ENCODE measurements at places on chromosomes 2 and 18.

GRCh38 chr18:49565612-49566011 lies 3.8 kb downstream of the LIPG start:
- no peak for DNase-seq

DNA sequence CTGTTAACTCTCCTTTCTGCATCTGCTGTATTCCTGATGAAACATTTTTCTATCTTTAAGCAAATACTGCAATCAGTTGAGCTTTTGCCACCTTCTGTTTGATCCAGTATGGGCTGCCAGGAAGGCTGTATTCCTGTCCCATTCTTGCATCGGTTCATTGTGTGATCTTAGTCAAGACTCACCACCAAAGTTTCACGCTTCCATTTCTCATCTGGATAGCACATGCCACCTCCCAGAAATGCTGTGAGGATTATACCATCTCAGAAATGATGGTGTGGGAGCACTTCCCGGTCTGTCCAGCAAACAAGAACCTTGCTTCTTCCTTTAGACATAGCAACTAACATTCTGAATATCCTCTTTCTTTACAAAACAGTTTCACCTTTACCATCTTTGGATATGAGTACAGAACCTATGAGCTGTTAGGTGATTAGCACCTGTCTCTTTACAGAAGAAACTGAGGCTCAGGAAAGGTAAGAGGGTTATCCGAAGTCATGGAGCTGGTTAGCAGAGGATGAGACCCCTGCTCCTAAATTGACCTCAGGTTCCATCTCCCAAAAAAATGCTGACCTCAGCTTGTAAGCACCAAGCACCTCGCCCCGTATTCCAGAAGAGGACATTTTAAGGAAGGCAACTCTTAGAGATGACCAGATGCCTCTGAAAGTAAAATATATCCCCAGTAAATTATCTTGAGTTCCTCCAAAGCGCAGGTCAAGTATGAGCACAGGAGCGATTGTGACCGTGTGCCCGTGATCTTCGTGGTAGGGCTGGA lies 56.8 kb downstream of the FEZ2 start:
- no peak for DNase-seq

GRCh38 chr2:127968610-127969339 lies 59.1 kb downstream of the SAP130 start:
- no peak for DNase-seq

GRCh38 chr2:145116834-145117725 lies 597.2 kb upstream of the ZEB2 start:
- DNase-seq, result no peak

GRCh38 chr2:52884761-52885352 lies 882.7 kb upstream of the CHAC2 start:
- DNase-seq, result no peak

DNA sequence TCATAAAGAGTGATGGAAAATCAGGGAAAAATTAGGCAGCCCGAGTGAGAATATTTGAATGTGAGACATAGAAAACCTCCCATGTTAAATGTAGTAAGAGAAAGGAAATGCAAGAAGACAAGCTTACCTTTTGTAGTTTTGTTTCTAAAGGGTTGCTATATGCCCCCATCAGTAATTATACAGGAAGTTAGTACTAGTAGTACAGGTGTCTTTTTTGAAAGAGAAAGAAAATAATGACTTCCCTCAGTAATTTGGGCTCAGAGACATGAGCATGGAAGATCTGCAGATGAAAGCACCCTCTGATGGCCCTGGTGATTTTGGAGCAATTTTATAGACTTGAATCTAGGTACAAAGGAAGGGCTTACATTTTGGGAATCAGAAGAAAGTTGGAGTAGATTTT lies 80.8 kb downstream of the RHBDD1 start:
- no peak for DNase-seq

- no peak for DNase-seq
Measured at GRCh38 chr2:45168711-45169338, 159.6 kb upstream of the SIX2 start.

- no peak for DNase-seq
Measured at GRCh38 chr18:7382328-7383001, 151.6 kb downstream of the LRRC30 start.

- no peak for DNase-seq
Measured at GRCh38 chr2:150925611-150926010, 336.1 kb downstream of the RBM43 start.

Measured in NCI-H1694 (cell line).